ENCODE measurements at places on chromosomes 1 and 21.

GRCh38 chr1:75548721-75549480, 62.0 kb downstream of the SLC44A5 start:
- no peak for DNase-seq

GRCh38 chr1:226545836-226546596, 2.5 kb upstream of the STUM start:
- no peak for DNase-seq

DNA sequence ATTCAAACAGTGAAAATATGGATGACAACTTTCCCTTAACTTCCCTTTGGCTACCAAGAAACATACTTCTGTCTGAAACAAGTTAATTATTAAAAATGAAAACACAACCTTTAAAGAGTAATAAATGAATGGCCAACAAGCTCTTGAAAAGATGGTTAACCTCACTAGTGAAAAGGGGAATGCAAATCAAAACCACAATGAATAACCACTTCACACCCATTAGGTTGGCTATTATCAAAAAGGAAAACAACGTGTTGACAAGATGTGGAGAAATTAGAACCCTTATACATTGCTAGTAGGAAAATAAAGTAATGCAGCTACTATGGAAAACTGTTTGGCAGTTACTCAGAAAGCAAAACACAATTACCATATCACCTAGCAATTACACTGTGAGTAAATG, 14.1 kb downstream of the COP1 start:
- DNase-seq = no peak

DNA sequence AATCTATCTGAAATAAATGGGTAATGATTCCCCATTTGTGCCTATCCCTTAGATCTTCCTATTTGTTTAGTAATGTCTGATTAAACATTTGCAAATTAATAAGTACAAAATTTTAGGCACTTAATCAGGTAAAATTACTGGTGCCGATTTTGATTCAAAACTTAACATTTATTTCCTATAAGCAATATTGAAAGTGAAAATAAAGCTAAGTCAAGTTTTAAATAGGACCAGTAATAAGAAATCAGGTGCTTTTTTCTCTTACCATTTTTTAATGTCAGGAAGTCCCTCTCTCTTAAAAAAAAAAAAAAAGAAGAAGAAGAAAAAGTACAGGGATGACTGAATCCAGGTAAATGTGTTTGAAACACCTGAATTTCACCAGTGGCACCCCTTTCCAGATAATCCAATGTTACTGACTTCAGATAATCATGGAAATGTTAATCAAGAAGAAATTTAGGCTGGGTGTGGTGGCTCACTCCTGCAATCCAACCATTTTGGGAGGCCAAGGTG, 836 bp upstream of the GBP4 start:
- DNase-seq = no peak

DNA sequence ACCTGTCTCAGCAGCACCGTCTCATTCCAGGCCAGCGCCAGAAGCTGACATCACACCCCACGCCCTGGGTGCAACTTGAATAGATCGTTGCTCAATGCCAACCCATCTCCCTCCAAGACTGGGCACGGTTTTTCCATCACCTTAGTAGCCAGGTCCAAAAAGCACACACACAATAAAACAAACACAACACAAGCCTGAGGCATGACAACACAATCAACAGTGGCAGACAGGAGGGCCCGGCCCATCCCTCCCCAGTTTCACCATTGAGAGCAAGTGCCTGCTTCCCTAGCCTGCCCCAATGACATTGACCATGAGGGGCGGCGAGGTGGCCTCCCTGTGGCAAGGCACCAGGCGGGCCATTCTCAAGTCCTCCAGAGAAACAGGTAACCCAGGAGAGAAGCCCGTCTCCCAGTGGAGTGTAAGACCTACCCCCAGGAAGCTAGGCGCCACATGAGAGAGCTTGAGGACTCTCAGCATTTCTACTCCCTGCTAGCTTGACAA, 2.7 kb downstream of the IFFO2 start:
- no peak for DNase-seq

DNA sequence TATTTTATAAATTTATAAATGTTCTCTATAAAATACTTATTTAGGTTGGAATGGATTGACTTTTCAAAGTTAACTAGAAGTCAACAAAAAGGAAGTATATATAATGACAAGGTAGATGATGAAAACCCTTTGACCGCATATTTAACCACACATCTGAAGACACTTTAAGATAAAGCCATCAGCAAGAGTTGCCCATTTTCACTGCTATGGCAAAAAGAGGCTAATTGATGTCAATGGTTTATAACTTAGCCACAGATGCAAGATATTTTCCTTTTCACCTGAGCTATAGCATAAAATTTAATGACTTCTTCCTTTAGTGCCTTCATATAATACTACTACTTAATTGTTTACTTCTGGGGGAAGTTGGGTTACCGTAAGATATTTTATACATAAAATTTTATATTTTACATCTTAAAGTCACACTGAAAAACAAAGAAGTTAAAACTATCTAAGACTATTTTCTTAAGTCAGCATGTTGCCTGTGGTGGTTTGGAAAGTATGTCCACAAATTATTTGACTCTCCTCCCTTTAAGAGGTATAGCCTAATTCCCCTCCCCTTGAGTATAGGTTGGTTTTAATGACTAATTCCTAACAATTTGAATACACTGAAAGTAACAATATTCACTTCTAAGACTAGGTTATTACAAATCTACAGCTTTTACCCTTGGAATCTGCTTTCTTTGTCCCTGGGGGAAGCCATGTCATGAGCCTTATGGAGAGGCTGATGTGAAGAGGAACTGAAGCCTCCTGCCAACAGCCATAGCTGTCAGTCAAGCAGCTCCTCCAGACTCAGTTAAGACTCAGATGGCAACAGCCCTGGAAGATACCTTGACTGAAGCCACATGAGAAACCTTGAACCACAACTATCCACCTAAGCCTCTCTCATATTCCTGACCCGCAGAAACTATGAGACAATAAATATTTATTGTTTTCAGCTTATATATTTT, 40.3 kb upstream of the LRRC8B start:
- DNase-seq = no peak

DNA sequence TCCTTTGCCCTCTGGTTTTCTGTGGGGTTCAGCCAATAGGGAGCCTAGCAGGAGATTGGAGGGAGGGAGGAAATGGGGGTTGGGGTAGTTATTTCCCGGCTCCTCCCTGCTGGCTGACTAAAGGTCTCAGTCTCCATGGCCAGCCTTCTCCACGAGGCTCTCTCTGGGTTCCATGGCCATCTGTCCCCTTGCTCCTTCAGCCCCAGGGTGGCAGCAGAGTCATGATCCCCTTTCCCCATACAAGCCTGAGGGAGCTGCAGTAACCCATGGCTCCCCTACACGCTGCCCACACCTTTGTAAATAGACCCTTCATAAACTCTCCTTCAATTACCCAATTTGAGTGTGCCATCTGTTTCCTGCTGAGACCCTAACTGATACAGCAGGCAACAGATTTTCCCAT, 176.1 kb upstream of the CSF3R start:
- DNase-seq = no peak

Measured in stimulated activated CD4-positive, alpha-beta T cell treated with anti-CD3 and anti-CD28 coated beads, TNF-alpha, amount 100 ng/mL, for 4 hours (primary cell).